ENCODE measurements at places on chromosomes 2 and 18. TPM values are rescaled to one million over a fixed set of nuclear protein-coding genes. Genes with fewer than 3 reads are reported as not detected.

The PTPN18 gene
- total RNA-seq = 14.7 TPM

The TYMS gene
- total RNA-seq = 26.3 TPM

The TMEM182 gene
- total RNA-seq = 0.68 TPM

The SFT2D3 gene
- total RNA-seq = 4.4 TPM

Measured in aortic smooth muscle cell (primary cell).